Karpas-422 (cell line): ENCODE measurements at places on chromosomes 7 and 10. TPM values are rescaled to one million over a fixed set of nuclear protein-coding genes. Genes with fewer than 3 reads are reported as not detected.

CLRN3 gene
- total RNA-seq = not detected in 2 replicates

HKDC1 gene
- not detected in 2 replicates for total RNA-seq

HDAC9 gene
- 1.7 and 5.2 TPM in 2 replicates for total RNA-seq

MINDY4 gene
- total RNA-seq = 1.5 and 2.5 TPM in 2 replicates

HOXA4 gene
- total RNA-seq = 0.79 TPM in 1 of 2 replicates, not detected in the other

ADAM8 gene
- 0.71 and 3.8 TPM in 2 replicates for total RNA-seq

PTN gene
- 0.47 TPM in 1 of 2 replicates, not detected in the other for total RNA-seq

TRPV5 gene
- total RNA-seq = not detected in 2 replicates

ADO gene
- total RNA-seq = 16.4 and 16.5 TPM in 2 replicates

FAM131B gene
- 0.11 TPM in 1 of 2 replicates, not detected in the other for total RNA-seq

BICC1 gene
- not detected in 2 replicates for total RNA-seq

PLPP4 gene
- total RNA-seq = 6.7 and 9.7 TPM in 2 replicates

CHPF2 gene
- total RNA-seq = 24.7 and 33.2 TPM in 2 replicates

MXI1 gene
- 12.0 and 19.8 TPM in 2 replicates for total RNA-seq
